GM04503 (cell line): ENCODE measurements at places on chromosomes 11 and 22.

- no peak for DNase-seq
These were observed 307.7 kb downstream of the SHANK2 start for GRCh38 chr11:70944636-70945035.

DNA sequence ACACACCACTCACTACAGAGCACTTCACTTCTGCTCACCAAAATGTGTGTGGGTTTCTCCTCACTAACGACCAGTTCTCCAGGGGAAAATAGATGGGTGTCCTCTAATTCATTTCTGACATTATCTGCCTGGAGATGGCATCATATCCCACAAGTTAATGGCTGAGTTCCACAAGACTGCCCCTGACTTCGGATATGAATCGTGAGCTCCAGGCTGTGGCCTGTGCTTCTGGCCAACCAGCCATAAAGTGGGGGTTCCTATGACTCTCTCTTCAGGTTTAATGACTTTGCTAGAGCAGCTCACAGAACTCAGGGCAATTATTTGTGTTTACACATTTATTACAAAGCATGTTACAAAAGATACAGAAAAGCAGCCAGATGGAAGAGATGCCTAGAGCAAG, 113.0 kb upstream of the SYT13 start:
- DNase-seq: no peak

DNA sequence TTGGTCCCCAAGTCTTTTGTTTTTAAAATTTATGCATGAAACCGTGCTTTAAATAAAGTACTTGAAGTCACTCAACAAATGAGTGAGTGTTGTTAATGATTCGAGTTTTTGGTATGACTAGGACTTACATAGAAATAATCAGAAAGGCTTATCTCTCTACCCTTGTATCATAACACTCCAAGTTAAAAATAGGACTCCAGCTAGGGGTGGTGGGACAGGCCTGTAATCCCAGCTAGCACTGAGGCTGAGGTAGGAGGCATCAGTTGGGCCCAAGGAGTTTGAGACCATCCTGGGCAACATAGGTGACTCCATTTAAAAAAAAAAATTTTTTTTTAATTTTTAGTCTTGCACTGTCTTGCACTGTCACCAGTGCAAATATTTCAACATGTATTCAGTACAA, 55.6 kb downstream of the BCL2L13 start:
- DNase-seq: no peak

DNA sequence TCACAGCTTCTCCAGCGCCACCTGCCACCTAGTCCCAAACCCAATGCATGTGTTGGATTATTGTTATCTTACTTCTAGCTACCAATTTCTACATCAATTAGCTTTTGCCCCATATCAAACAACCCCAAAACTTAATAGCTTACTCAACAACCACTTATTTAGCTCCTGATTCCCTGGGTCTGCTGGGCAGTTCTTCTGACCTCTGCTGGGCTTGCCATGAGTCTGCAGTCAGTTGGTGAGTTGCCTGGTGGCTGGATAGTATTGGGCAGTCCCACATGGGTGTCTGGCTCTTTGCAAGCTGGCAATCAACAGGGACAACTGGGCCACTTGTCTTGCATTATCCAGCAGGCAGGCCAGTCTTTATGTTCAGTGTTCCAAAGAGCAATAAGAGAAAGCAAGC, 13.6 kb upstream of the MS4A15 start:
- DNase-seq: no peak

DNA sequence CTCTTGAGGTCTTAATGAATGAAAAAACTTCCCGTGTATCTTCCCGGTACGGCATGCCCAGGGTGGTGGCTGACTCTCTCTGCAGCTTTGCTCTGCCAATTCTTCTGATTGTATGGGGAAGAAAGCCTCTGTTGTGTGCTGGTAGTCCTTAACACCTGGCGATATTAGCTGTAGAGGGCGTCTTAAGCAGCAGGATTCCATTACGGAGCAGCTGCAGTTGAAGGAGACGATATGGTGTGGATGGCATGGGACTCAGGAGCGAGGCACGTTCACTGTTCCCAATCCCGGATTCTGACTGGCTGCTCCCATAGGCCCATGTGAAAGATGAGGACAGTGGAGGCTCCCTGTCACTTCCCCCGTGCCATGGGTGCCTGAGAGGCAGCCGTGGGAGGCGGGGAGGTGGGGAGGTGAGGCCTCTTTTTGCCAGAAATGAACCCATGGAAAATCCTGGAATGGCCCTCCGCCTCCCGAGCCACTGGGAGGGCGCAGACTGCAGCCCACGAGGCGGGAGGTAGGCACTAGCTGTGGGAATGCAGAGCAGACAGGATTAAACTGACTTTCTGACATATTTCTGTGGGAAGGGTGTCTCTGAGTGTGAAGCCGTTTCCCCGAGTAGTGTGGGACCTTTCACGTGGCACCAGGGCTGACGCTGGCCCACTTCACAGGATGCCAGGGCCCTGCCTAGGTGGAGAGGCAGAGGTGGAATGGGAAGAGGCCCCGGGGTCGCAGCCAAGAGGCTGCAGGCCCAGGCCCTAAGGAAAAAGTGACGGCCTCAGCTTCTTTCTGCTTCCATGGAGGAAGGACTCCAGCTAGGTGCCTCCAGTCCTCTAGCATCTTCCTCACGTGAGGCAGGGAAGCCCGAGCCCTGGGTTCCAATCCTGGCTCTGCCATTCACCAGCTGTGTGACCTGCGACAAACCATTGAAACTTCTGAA, 121.4 kb upstream of the CD82 start:
- DNase-seq: no peak

GRCh38 chr11:78660471-78660870, 85.8 kb upstream of the NARS2 start:
- no peak for DNase-seq

- no peak for DNase-seq
These were observed 6.8 kb downstream of the FUT4 start for GRCh38 chr11:94550513-94550912.

GRCh38 chr11:15937601-15938120, 418.7 kb downstream of the SOX6 start:
- no peak for DNase-seq
